Kidney tubule cell (primary cell): ENCODE measurements at places on chromosomes 12 and 14.

DNA sequence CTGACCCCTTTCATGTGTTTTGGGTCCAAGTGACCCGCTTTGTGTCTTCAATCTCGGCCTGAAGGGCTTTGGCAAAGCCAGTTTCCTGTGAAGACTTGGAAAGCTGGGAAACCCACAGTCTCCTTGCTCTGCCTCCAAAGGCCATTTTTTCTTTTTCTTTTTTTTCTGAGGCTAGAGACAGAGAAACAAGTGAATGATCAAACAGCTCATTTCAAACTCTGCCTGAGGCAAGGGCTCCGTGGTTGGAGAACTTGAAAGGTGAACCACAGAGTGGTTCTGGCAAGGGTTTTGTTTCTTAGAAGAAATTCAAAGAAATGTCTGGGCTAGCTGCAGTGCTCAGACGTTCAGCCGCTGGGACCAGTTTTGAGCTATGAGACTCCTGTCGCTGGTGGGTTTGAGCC is 62.7 kb downstream of the ERH start:
- peak; percentile 6 for DNase-seq

GRCh38 chr12:16389594-16389993 is 42.1 kb downstream of the MGST1 start:
- peak; percentile 70 for DNase-seq

DNA sequence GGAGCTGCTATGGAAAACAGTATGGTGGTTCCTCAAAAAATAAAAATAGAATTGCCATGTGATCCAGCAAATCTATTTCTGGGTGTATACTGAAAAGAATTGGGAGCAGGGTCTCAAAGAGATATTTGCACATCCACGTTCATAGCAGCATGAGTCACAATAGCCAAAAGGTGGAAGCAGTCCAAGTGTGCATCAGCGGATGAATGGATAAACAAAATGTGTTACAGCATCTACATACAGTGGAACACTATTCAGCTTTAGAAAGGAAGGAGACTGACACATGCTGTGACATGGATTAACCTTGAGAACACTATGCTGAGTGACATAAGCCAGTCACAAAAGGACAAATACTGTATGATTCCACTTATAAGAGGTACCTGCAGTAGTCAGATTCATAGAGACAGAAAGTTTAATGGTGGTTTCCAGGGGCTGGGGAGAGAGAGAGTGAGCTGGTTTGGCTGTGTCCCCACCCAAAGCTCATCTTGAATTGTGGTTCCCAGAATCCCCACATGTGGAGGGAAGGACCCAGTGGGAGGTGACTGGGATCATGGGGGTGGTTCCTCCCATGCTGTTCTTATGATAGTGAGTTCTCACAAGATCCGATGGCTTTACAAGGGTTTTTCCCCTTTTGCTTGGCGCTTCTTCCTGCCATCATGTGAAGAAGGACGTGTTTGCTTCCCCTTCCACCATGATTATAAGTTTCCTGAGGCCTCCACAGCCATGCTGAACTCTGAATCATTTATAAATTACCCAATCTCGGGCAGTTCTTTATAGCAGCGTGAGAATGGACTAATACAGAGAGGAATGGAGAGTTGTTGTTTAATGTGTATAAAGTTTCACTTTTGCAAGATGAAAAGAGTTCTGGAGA is 17.6 kb upstream of the TBC1D30 start:
- no peak for DNase-seq

- peak; percentile 61 for DNase-seq
Observed at GRCh38 chr12:130128790-130129735, 33.2 kb upstream of the FZD10 start.

DNA sequence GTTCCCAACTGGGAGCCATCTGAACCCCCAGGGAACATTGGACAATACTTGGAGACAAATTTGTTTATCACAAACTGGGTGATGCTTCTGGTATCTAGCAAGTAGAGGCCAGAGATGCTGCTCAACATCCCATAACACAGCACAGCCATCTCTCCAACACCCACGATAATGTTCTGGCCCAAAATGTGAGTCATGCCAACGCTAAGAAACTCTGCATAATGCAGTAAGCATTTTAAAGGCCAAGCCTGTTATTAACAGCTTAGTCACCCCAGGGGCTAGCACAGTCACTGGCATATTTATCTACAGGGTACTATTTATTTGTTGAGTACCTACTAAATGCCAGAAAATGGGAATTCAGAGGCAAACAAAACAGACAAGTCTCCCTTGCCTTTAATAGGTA is 873.1 kb upstream of the TMEM132C start:
- DNase-seq = peak; percentile 74

DNA sequence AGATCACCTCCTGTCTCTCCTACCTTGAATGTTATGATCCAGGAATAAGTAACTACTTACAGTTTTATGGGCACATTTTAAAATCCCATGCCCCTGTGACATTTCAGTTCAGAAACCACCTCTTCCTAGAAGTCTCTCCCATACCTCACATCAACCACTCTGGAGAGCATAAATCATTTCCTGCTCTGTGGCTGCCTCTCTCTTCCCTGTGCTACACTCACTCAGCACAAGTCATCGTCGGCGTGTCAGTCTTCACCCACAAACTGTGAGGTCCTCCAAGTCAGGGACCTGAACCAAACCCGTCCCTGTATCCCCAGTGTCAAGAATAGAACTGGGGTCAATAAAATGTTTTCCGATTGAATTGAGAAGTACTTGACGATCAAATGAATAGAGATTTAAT is 863.3 kb downstream of the BCL11B start:
- no peak for DNase-seq

- DNase-seq = no peak
Observed at GRCh38 chr12:561908-562593, 101.2 kb downstream of the NINJ2 start.

GRCh38 chr12:51295651-51296050 is 25.4 kb upstream of the SMAGP start:
- no peak for DNase-seq

- no peak for DNase-seq
Observed at GRCh38 chr14:49703965-49704364, 11.0 kb downstream of the KLHDC1 start.

- DNase-seq = no peak
Observed at GRCh38 chr14:34018564-34019244, 67.8 kb upstream of the EGLN3 start.

DNA sequence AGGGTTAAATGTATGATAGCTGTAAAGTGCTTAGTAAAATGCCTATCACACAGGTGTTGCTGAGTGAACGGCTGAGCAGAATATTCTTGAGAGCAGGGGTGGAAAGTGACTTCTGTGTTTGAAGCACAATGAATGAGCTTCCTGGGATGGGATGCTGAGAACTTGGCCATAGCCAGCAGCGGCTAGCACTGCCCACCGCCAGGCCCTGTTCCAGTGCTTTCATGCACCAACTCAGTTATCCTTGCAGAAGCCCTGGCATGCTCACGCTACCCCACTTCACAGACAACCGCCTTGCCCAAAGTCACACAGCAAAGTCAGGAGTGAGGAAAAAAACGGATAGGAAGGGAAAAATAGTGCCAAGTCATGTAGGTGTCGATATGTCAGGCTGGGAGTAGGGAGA is 10.9 kb downstream of the DYNC1H1 start:
- DNase-seq = no peak

GRCh38 chr12:84841591-84841990 is 71.0 kb downstream of the SLC6A15 start:
- DNase-seq = no peak

GRCh38 chr14:30225176-30225575 is 297.5 kb upstream of the PRKD1 start:
- no peak for DNase-seq

- DNase-seq = no peak
Observed at GRCh38 chr12:131986910-131987309, 37.2 kb downstream of the EP400 start.

- no peak for DNase-seq
Observed at GRCh38 chr12:870378-870777, 79.1 kb downstream of the RAD52 start.

- no peak for DNase-seq
Observed at GRCh38 chr14:86357876-86358275, 827.9 kb downstream of the FLRT2 start.

GRCh38 chr12:101021911-101022388 is 188.1 kb downstream of the SLC5A8 start:
- DNase-seq = peak; percentile 95

DNA sequence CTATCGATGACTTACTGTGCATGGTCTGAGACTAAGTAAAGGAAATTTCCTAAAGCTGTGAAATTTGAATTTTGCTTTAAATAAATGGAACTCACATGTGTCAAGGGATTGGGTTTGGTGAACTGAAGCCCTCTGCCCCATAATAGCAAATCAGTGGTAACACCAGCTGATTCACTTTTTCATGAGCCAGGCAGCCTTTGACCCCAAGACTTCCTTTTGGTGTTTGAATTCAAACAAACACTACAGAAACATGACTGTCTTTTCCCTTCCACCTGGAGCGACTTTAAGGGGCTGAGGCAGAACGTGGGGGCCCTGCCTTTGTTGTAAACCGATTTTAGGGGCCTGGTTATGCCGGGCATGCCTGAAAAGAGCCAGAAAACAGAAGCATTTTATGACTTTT is 28.8 kb downstream of the KCTD10 start:
- no peak for DNase-seq

DNA sequence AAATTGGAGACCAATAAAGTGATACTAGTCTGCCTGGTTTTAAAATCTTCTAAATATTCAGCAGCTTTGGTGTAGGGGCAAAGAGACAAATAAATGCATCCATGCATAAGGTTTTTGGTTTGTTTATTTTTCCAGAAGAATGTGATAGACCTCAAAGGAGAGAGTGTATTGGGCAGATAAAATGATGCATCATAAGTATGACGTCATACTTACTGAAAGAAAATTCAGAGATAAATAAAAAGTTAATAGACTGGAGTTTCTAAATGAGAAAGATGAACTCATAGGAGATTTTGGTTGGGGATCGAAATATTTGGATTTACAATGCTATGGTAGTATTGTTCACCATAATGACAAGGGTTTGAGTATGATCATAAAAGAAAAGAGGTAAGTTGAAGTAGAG is 10.2 kb downstream of the SYT10 start:
- DNase-seq = no peak

DNA sequence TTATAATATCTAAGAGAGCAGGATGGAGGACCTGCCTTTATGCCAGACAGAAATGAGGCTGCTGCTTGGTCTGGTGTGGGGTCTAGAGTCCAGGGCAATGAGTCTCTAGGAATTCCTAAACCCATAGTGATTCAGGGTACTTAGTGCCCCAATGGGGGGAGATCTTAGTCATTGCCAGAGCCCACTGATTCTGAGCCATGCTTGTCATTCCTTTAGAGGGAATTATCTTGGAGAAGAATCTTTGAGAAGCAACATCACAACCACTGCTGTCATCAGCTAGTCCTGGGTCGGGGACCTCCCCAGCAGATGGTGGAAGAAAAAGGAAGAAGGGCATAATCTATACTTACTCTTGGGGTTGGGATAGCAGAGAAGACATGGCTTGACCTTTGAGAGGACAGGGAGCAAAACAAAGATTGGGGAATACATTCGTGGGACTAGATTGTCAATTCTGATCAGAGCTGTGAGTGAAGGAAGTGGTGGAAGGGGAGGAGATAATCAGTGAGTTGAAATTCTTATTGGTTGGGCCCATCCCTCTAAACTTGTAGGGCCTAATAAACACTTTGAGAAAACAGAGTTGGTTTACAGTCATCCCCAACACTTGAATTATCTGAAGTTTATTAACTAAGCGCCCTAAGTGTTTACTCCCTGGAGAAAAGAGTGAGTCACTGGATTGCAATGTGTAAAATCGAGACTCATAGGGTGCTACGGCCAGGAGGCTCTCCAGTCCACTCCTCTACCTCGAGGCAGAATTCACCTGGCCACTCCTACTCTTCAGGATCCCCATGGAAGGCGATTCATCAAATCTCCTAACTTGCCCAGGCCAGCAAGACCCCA is 3.0 kb upstream of the KRT3 start:
- peak; percentile 93 for DNase-seq

DNA sequence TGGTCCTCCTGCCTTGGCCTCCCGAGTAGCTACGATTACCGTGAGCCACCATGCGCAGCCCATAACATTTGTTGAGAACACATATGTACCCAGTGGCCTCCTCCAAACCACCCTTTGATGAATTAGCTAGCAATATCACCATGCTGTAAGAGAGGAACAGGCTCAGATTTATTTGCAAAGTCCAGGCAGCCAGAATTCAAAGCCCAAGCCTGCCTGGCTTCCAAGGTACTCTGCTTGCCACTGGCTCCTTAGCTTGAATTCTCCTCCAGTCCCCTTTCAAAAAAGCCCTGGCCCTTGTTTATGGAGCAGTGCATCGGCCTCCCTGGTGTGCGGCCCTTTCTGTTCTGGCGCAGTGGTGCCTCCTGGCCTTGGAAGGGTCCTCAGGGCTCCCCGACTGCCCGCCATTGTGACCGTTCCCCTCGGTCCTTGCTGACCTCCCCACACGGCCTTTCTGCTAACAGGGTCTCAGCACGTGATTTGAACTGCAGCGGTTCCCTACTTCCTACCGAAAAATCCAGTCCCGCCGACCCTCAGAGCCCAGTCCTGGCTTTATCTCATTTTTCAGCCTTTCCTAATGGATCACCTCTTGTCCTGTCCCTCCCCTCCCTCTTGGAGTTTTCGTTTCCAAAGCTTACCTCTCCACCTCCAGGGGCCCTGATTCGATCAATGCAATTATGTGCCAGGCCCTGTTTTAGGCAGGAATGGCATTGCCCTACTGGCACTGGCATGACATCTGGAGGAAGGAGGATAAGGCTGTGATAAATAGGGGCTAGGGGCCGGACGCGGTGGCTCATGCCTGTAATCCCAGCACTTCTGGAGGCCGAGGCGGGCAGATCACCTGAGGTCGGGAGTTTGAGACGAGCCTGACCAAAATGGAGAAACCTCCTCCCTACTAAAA is 22.0 kb downstream of the SLC25A29 start:
- no peak for DNase-seq

- peak; percentile 38 for DNase-seq
Observed at GRCh38 chr12:90084018-90084417, 375.4 kb upstream of the ATP2B1 start.

DNA sequence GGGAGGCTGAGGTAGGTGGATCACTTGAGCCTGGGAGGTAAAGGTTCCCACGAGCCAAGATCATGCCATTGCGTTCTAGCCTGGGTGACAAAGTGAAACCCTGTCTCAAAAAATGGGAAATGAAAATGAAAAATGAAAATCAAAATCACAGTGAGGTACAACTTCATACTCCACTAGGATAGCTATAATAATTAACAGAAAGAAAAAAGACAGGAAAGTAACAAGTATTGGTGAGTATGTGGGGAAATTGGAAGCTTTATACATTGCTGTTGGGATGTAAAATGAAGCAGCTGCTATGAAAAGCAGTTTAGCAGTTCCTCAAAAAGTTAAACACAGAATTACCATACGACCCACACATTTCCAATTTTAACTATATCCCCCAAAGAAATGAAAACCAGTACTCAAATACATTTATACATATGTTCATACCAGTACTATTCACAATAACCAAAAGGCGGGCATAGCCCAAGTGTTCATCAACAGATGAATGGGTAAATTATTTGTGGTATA is 22.2 kb downstream of the SGPP1 start:
- no peak for DNase-seq

DNA sequence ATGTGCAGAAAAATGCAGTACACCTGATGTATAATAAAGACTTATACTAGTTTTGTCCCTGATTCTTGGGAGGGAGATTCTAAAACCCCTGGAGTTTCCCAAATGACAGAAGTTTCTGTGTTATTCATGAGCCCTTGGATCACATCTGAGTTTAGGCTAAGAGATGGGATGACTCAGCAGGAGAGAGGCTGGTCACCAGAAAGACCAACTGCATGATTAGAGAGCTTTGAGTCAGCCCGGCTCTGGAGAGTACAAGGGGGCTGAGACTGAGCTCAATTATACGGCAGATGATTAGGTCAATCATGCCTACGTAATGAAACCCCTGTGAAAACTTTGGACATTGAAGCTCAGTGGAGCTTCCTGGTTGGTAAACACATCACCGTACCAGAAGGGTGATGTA is 174.2 kb downstream of the SSPN start:
- DNase-seq = peak; percentile 91
